ENCODE measurements at places on chromosomes 3 and 15. TPM values are rescaled to one million over a fixed set of nuclear protein-coding genes. Genes with fewer than 3 reads are reported as not detected.

- no peak overlapping the region for H3K4me3 ChIP-seq
- no peaks in the 10 kb centered on the region for H3K36me3 ChIP-seq
- H3K4me1 ChIP-seq, result no peaks in the 10 kb centered on the region
- no peak overlapping the region for H3K27ac ChIP-seq
- peak; percentile 8 for DNase-seq
These were observed 47.8 kb upstream of the NEO1 start for GRCh38 chr15:73004462-73004861.

GRCh38 chr15:74809956-74810355 is 2.7 kb upstream of the LMAN1L start:
- H3K27me3 ChIP-seq, result no peaks in the 10 kb centered on the region
- no peak overlapping the region for H3K27ac ChIP-seq
- no peak for DNase-seq
- H3K4me1 ChIP-seq, result peaks cover 1% of the 10 kb centered on the region

PEX11A gene
- 11.3 TPM for total RNA-seq

- H3K36me3 ChIP-seq, result no peaks in the 10 kb centered on the region
- no peak overlapping the region for H3K27ac ChIP-seq
- DNase-seq, result no peak
- no peaks in the 10 kb centered on the region for H3K27me3 ChIP-seq
These were observed 17.0 kb upstream of the GHSR start for GRCh38 chr3:172465281-172465680.

DNA sequence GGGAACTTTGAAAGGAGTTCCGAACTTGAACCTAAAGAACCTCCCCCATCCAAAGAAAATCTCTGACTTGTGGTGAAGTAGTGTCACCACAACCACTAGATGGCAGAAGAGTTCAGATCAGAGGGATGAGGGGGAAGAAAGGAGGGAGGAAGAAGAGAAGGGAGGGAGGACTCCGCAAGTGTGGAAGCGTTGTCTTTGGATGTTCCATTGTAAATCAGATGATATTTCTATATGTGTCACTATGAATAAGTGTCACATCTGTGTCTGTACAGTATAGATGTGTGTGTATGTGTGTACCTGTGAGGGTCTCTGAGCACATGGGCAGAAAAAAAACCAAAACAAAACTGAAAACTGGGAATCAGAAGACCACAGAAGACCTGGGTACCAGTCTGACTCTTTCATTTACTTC is 16.9 kb downstream of the SLC24A1 start:
- H3K27me3 ChIP-seq, result no peaks in the 10 kb centered on the region
- no peak for DNase-seq
- H3K4me3 ChIP-seq, result peak overlapping the region; percentile 39

GRCh38 chr3:112858410-112859069 is 11.9 kb upstream of the CD200R1L start:
- no peaks in the 10 kb centered on the region for H3K36me3 ChIP-seq
- no peaks in the 10 kb centered on the region for H3K4me1 ChIP-seq
- no peak for DNase-seq
- H3K27ac ChIP-seq, result no peak overlapping the region
- no peak overlapping the region for H3K4me3 ChIP-seq

GRCh38 chr3:147431751-147432150 is 22.6 kb downstream of the ZIC1 start:
- no peaks in the 10 kb centered on the region for H3K36me3 ChIP-seq
- H3K27ac ChIP-seq, result no peak overlapping the region
- H3K4me1 ChIP-seq, result no peaks in the 10 kb centered on the region
- H3K4me3 ChIP-seq, result no peak overlapping the region

DNA sequence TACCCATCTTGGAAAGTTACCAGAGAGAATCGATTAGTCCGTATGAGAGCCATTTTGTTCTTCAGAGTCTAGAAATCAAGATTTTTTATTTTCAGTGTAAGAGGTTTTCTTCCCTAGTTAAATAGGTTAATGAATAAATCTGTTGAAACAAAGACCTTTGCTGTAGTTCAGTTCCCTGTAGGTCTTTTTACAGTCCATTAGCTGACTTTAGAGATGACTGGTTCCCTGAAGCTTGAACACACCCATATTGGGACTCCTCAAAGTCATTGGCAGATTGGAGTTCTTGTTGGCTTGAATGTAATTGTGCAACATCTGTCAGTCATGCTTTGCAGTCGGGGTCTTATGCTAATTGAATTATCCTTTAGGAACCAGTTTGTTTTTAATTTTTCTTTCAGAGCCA is 45.3 kb downstream of the SEMA6D start:
- no peaks in the 10 kb centered on the region for H3K27me3 ChIP-seq
- no peak overlapping the region for H3K27ac ChIP-seq
- no peak for DNase-seq

GRCh38 chr3:13574798-13575451 is 26.0 kb downstream of the FBLN2 start:
- H3K4me3 ChIP-seq, result no peak overlapping the region
- H3K4me1 ChIP-seq, result peaks cover 20% of the 10 kb centered on the region
- no peak overlapping the region for H3K27ac ChIP-seq
- DNase-seq, result no peak
- H3K27me3 ChIP-seq, result no peaks in the 10 kb centered on the region
- H3K36me3 ChIP-seq, result peaks cover 9% of the 10 kb centered on the region

DNA sequence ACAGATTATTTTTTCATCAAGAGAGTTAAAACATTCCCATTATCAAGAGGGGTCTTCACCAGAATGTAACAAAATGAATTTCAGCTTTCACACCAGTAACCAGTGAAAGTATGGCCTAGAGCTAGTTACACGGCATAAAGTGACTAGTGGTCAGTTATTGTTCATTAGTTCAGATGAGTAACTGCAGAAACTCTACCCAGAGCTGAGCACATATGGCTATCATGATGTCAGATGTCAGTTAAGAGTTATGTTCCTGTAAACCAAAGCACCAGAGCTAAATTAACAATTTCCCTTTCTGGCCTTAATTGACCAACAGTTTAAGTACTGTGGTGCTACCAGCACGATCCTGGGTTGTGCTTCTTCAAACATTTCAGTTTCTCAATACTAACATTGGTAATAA is 6.6 kb upstream of the MRPS25 start:
- no peak for DNase-seq
- no peaks in the 10 kb centered on the region for H3K4me1 ChIP-seq
- H3K4me3 ChIP-seq, result no peak overlapping the region
- peaks cover 65% of the 10 kb centered on the region for H3K36me3 ChIP-seq
- no peaks in the 10 kb centered on the region for H3K27me3 ChIP-seq

- no peaks in the 10 kb centered on the region for H3K27me3 ChIP-seq
- no peak for DNase-seq
- no peak overlapping the region for H3K27ac ChIP-seq
- H3K36me3 ChIP-seq, result no peaks in the 10 kb centered on the region
- no peak overlapping the region for H3K4me3 ChIP-seq
- no peaks in the 10 kb centered on the region for H3K4me1 ChIP-seq
These were observed 17.2 kb upstream of the TCAIM start for GRCh38 chr3:44321335-44321734.

DNA sequence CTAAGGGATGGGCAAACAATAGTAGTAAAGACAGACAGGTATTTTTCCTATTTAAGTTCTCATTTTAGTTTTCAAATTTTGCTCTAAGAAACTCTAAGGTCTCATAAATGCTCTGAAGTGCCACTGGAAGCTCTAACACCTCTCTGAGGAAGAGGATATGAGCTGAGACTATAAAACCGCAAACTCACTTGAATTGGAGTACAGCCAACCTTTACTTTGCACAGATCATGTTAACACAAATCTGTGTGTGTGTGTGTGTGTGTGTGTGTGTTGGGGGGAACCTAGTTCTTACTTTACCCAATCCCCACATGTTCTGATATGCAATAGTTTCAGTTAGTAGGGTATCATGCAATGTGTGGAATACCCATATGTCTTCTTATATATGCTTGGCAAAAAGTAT is 446.8 kb downstream of the CHL1 start:
- H3K4me1 ChIP-seq, result no peaks in the 10 kb centered on the region
- H3K36me3 ChIP-seq, result no peaks in the 10 kb centered on the region
- no peaks in the 10 kb centered on the region for H3K27me3 ChIP-seq
- H3K27ac ChIP-seq, result no peak overlapping the region
- no peak overlapping the region for H3K4me3 ChIP-seq
- DNase-seq, result no peak

GRCh38 chr3:4985330-4986174 is 6.3 kb downstream of the BHLHE40 start:
- peak overlapping the region; percentile 99 for H3K27ac ChIP-seq
- peaks cover 71% of the 10 kb centered on the region for H3K4me1 ChIP-seq
- no peaks in the 10 kb centered on the region for H3K27me3 ChIP-seq
- peaks cover 15% of the 10 kb centered on the region for H3K36me3 ChIP-seq

LRRC31 gene
- not detected for total RNA-seq

FNDC3B gene
- total RNA-seq, result 72.6 TPM

DNA sequence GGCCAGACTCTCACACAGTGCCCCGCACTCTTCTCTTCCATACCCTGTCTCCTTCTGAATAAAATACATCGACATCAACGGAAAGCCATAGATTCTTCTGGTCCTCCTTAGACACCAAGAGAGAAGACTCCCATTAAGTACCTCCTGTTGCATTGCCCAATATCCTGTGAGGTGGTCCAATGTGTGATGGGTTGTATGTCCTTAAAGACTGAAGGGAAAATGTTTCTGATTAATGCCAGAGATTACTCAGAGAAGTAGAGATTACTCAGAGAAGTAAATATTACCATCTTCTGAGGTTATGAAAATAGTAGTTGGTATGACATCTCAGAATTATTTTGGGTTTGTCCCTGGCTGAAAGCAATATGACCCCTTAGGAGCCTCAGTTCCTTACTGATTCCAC is 60.8 kb upstream of the GALNT15 start:
- no peaks in the 10 kb centered on the region for H3K36me3 ChIP-seq
- H3K4me1 ChIP-seq, result peaks cover 10% of the 10 kb centered on the region
- no peaks in the 10 kb centered on the region for H3K27me3 ChIP-seq
- DNase-seq, result no peak
- no peak overlapping the region for H3K4me3 ChIP-seq
- H3K27ac ChIP-seq, result peak overlapping the region; percentile 49

DNA sequence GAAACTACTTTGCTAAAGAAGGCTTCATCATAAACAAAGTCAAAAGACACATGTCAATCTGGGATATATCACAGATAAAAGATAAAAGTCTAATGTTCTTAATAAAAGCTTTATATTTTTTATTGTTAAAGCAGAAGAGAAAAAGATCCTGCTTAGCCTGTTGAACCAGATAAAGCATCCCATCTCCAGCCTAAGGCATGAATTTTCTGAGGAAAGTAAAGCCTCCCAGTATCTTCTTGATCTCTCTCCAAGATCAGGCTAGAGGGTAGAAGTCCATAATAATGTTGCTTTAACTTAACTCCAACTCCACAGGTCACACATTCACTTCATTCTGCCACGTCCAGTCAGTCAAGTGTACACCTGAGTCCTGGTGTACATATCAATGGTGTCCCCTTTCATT is 14.2 kb downstream of the ARL14 start:
- no peak for DNase-seq
- H3K36me3 ChIP-seq, result no peaks in the 10 kb centered on the region
- no peaks in the 10 kb centered on the region for H3K27me3 ChIP-seq

- no peaks in the 10 kb centered on the region for H3K27me3 ChIP-seq
- no peak overlapping the region for H3K27ac ChIP-seq
- DNase-seq, result no peak
- no peaks in the 10 kb centered on the region for H3K36me3 ChIP-seq
These were observed 510.8 kb downstream of the SHQ1 start for GRCh38 chr3:72337480-72337855.

B4GALT4 gene
- total RNA-seq, result 13.3 TPM
